Hippocampal formation (tissue), 2 donors: ENCODE measurements at places on chromosomes 1 and 21.

DNA sequence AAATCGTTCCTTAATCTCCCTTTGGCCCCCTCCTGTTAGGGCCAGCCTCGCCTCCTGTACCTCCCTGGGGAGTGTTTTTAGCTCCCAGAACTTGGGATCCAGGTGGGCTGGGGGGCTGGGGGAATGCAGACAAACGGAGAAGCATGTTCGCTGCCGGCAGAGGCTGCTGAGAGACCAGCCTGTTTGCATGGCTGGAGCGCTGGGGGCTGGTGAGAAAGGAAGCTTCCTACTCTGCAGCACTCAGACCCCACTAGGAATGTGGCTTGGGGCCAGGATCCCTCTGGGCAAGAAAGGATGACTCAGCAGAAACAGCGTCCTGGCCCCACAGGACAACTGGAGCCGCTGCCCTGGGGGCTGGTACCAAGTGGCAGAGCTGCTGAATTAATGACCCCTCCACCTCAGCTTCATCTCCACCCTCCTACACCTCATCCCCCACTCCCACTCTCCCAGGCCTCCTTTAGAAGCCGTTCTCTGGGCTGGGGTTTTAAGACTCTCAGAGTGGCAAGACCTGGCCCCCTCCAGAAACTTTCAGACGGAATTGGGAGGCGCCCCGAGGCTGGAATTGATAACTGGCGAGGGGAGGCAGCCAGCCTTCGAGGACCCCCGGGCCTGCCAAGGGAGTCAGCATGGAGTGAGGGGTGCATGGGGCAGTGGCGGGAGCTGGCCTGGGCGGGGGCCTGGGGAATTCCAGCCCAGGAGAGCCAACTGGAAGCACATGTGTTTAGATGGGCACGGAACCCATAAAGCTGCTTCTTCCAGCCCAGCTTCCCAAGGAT, 28.5 kb upstream of the EPS8L3 start:
- peak; percentile 57 for DNase-seq

DNA sequence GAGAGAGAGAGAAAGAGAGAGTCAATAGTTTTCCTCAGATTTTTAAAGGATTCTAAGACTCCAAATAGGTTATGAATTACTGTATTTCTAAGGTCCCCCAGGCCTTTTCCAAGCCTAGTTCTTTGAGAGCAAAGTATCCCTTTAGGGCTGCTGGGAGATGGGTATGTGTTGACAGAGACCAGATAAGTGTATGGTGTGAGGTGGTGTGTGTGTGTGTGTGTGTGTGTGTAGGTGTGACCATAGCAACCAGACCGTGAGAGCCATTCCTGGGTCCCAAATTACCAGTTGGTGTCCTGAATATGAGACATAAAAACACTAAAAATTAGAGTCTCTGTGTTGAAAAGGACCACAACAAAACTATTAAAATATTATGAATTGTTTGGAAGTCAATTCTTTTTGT, 41.7 kb upstream of the DNAJC6 start:
- DNase-seq = no peak

GRCh38 chr21:31665397-31665796, 5.9 kb downstream of the SOD1 start:
- no peak for DNase-seq

DNA sequence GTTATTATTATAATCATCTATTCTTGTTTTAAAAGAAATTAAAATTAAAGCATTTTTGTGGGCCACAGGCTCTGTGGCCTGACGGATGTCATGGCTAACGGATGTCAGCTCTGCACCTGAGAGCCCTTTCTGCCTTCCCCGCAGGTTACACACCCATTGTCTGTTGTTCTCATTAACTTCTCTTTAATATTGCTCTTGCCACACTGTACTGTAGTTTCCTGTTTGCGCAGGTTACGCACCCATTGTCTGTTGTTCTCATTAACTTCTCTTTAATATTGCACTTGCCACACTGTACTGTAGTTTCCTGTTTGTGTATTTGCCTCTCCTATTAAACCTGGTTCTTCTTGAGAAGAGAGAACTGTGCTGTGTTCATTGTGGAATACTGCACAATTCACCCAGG, 294.4 kb upstream of the PLXNA2 start:
- DNase-seq = no peak

GRCh38 chr1:156816561-156817328, at the start of gene SH2D2A:
SH2D2A (minus strand) TSS chr1:156816848; CDS start chr1:156816708, 140 bp downstream.
- no peak for DNase-seq

DNA sequence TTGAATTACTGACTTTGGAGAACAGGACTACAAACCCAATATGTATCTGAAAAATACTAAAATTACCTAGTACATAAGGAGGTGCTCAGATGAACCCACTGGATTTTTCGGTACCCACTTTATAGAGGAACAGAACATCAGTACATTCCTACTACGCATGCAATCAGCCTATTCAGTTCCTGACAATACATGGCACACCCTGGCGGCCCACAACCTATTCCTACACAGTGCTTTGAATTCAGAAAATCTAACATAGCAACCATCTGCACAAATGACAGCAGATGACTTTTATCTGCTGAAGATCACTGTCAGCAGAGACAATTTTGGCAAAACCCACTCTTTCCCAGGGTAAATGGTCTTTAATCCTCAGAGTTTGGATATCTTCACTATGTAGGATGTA, 257.1 kb upstream of the GREM2 start:
- DNase-seq = no peak
